ENCODE measurements at places on chromosomes 2 and 18. TPM values are rescaled to one million over a fixed set of nuclear protein-coding genes. Genes with fewer than 3 reads are reported as not detected.

The FAM124B gene
- total RNA-seq = not detected

The ALPI gene
- not detected for total RNA-seq

DNA sequence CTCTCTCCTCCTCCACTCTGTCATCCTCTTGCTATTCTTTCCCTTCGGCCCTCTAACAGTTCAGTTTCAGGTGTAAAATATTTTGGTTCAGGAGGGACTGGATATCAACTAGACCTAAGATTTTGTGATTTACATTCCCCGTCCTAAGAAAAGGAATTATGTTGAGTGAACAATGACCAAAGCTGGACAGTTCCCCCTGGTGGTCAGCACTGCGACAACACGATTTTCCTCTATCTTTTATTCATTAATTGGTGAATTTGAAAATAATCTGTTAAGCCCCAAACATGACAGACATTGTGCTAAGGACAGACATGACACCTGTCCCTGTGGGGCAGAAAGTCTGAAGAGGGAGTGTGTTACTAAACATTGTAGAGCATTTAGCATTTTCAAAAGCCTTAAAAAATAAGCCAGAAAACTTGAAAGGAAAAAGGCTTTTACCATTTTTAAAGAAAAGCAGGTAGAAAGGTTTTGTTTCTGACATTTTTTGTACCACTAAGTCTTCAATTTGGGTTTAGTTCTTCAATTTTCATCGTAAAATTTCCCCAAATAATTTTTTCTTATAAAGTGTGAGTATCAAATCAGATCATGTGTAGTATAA lies 28.4 kb upstream of the GTF2A1L start:
- DNase-seq = peak; percentile 28

The NEU2 gene
- not detected for total RNA-seq

GRCh38 chr2:40394031-40394430 lies 57.9 kb downstream of the SLC8A1 start:
- DNase-seq = no peak

The CLEC4F gene
- total RNA-seq = not detected

The NT5DC4 gene
- total RNA-seq = 0.22 TPM

GRCh38 chr2:20516646-20517341 lies 69.9 kb downstream of the RHOB start:
- DNase-seq = peak; percentile 44

The SERPINB4 gene
- not detected for total RNA-seq

DNA sequence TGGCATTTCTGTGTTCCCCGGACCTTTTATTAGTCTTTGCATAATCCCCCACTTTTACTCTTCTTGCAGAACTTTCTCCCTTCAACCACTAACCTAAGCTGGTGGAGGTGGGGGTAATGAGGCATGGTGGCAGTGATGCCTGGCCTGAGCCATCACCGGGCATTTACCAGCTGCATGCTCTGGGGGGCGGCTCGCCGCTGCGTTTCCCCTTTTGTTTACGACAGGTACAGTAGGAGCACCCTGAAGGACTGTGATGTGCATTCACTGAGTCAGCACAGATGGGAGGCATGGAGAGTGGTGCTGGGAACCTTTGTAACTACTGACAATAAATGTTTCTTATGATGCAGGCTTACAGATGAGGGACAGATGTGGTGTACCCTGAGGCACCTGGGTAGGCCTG lies 46.9 kb downstream of the PLEKHB2 start:
- DNase-seq = no peak

DNA sequence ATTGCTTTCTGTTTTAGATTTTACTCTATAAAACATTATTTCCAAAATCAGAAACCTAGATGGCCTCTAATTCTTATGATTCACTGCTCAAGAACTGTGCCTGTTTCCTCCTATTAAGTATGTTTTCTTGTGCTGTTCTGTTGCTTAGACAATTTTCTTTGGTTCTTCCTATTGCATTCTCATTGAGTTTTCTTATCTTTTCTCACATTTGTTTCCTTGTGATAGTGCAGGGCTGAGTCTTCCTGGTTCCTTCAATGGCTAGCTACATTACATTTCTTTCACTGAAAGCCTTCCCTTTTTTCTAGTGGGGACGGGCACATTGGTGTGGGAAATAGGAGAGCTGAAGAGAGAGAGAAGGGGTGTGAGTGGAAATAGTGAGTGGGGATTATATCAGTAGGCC lies 183.4 kb downstream of the CALCRL start:
- no peak for DNase-seq

GRCh38 chr18:63002305-63002704 lies 287.0 kb downstream of the PHLPP1 start:
- no peak for DNase-seq

DNA sequence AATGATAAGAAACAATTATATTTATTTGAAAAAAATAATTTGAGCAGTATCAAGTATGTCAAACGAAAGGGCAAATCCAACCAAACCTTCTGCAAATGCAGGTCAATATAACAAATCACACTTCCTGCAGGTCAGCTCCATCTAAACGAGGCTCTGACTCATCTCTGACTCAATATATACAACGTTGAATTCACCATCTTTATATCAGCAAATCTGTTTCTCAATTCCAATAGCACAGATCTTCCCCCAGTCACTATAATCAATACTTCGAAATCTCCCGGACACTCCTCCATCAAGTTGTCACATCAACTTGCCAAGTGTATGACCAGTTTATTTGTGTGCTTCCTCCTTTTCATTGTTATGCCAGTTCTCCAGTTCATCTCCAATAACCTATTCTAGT lies 388.9 kb downstream of the ZEB2 start:
- no peak for DNase-seq

DNA sequence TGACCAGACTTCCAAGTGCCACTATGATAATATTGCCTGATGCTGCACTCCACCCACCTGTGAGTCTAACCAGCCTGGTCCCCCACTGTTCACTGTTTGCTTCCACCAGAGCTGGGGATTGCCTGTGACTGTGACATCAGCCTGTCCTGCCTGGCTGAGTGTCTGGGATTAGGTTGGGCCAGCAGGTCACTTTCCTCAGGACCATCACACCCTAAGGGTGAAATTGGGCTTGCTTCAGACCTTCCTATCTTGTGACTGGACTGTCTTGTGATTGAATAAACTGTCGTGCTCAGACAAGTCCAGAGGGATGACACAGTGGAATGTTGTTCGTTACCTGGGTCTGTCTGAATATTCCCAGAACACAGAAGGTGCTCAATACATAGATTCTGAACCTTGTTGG lies 87.4 kb upstream of the HK2 start:
- no peak for DNase-seq

- DNase-seq = peak; percentile 6
Measured at GRCh38 chr2:109046925-109047508, 58.0 kb upstream of the EDAR start.
